Stimulated activated CD8-positive, alpha-beta memory T cell treated with anti-CD3 and anti-CD28 coated beads, Interleukin-12 subunit alpha, Interleukin-12 subunit beta, amount 100 ng/mL, for 4 hours (primary cell): ENCODE measurements at places on chromosomes 3 and 15.
A peak's percentile ranks its signal among the peaks of the same experiment; 100 is the strongest.

DNA sequence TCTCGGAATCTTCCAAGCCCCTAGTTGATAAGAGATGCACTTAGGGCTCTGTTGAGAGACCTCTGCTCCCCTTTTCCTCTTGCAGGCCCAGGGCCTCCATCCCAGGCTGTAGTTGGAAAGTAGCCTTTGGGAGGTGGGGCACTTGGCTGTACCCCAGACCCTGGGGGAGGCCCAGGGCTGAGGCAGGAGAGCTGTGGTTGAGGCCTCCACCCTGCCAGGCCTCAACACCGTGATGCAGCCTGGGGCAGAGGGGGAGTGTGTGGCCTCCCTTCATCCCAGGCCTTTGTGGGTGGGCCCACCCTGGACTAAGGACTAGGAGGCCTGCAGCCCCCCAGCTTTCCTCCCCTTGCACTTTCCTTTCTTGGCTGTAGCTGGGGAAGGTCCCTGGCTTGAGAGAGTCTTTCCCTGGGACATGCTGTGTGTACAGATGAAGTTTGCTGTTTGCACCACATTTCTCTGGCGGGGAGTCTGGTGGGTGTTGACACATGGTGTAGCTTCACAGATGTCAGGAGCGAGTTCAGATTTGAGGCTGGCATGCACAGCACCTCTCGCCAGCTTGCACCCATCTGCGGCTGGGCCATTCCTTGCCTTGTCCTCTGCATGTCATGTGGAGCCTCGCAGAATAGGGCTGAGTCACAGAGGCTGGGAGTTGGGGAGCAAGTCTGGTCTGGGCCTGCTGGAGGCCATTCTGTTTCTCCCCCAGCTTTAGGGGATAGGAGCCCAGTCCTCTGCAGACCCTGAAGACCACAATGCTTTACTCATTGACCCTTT, 13.7 kb downstream of the PLEKHO2 start:
- no peak for DNase-seq

GRCh38 chr3:187062526-187063177, 76.6 kb downstream of the RPL39L start:
- DNase-seq, result no peak

- DNase-seq, result no peak
Measured at GRCh38 chr3:2106438-2106837, 7.8 kb downstream of the CNTN4 start.

- DNase-seq, result no peak
Measured at GRCh38 chr15:36161771-36162212, 417.6 kb upstream of the CDIN1 start.

DNA sequence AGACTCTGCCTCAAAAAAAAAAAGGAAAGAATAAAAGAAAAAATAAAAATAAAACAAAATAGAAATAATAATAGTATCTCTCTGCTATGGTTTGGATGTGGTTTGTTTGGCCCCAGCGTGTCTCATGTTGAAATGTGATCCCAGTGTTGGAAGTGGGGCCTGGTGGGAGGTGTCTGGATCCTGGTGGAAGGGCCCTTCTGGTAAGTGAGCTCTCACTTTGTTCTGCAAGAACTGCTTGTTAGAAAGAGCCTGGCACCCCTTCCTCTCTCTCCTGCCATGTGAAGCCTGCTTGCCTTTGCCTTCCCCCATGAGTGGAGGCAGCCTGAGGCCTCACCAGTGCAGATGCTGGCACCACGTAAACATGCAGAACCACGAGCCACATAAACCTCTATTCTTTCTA, 26.3 kb downstream of the TMEM44 start:
- no peak for DNase-seq

- no peak for DNase-seq
Measured at GRCh38 chr15:60349589-60349988, 48.2 kb downstream of the ANXA2 start.

GRCh38 chr3:124995460-124995994, 60.3 kb downstream of the HEG1 start:
- no peak for DNase-seq

DNA sequence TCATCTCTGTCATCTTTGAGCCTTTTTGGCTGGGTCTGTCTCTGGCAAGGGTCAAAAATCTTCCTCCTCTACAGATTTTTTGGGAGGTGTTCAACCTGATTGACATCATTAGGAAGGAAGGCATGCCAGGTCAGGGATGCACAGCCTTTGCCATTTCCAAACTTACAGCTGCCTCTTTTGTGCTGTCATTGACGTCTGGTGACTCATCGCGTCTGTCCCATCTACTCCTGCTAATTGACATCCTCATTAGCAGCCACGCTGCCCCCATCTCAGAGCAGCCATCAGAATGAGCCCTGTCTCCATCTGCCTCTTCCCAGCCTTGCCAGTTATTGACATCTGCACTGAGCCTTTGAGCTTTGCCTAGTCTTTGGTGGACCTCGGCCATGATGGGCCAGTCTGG, 53.0 kb downstream of the PDIA5 start:
- no peak for DNase-seq

GRCh38 chr3:160450846-160451245, 1.3 kb upstream of the TRIM59 start:
- DNase-seq, result no peak

DNA sequence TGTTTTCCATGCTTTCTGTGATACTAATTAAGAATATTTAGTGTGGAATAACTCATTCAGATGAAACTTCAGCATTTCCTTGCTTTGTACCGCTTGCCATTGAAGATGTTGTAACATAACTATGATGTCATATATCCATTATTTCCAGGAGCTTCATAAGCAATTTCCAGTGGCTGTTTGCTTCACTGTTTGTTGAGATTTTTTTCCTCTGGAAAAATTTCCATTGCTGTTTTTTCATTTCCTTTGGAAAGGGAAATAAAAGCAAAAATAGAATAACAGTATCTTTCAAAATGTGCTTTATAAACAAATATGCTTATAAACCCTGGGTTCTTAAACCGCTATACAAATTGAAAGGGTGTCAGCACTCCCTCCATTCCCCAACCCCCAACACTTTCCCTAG, 319.6 kb upstream of the SEMA6D start:
- no peak for DNase-seq

DNA sequence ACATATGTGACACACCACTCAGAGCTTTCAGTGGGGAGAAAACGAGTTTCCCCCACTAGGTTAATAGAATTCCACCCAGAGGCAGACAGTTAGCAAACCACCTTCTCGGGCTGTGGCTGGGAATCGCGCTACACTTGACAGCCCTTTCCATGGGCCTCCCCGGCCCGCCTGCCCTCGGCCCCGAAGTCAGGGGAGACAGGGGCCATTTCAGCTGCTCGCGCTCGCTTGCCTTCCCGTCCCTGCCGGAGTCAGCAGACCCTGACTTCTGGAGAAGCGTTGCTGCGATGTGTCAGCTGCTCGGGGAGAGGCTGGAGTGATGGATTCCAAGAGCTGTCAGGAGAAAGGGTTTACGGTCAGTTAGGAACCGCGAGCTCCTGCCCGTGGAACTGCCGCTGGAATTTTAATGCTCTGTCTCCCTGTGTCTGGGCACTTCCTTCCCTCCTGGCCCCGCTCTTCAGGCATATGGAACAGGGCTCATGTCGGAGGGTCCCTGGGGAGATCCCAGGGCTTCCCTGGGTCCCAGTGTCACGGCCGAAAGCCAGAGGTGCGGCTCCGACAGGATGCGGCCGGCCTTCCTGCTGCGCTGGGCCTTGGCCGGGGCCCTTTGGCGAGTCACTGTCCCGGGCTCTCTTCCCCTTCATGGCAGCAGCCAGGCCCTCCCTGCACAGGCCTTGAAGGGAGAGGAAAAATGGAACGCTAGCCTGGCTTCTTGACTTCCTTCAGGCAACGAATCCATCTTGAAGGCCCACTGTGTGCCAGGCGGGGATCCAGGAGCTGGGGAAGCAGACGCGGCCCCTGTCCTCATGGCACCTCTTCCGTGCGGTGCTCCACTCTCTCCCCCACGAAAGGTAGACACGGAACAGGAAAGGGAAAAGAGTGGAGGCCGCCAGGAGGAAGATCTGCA, 38.4 kb upstream of the VPS8 start:
- DNase-seq, result no peak

DNA sequence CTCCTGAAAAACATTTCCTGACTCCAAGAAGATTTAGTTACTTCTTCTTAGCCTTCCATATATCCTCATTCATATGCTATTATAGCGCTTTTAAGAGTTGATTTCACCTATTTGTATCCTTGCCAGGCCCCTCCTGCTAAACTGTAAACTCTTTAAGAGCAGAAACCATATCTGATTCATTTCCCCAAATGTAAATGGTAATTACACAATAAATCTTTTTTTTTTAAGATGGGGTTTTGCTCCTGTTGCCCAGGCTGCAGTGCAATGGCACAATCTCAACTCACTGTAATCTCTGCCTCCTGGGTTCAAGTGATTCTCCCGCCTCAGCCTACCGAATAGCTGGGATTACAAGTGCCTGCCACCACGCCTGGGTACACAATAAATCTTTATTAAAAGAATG, 4.5 kb downstream of the DLEC1 start:
- DNase-seq, result no peak

- no peak for DNase-seq
Measured at GRCh38 chr15:100861511-100861991, 18.1 kb upstream of the ALDH1A3 start.

GRCh38 chr3:171088964-171089754, 62.6 kb upstream of the SLC2A2 start:
- no peak for DNase-seq

DNA sequence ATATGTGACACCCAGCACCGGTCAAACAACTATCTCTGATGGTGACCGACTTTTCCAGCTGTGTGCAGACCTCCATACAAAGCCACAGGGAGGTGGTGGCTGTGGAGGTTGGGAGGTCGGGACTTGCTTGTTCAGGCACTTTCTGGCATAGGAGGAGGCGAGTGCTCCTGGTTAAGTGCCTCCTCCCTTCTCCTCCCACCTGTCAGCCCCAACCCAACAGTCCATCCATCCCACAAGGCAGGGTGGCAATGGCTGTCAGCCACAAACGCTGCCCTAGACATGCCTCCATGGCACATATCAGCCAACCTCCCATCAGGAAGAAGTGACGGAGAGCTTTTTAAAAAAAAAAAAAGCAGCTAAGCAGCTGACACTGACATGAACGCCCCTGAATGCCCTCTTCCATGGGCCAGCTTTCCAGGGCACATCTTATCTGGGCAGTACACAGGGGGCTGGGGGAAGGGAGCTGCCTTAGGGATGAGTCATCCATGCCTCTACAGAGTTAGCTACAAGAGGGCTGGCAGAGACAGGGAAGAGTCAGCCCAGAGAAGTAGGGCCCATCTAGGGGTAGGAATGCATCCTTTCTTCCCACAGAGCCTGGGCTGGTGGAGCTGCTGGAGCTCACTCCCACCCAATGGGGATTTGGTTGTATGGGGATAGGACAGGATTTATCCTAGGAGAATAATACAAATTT, 41.2 kb downstream of the CCDC12 start:
- no peak for DNase-seq

GRCh38 chr3:125102470-125102869, 46.7 kb upstream of the HEG1 start:
- no peak for DNase-seq

DNA sequence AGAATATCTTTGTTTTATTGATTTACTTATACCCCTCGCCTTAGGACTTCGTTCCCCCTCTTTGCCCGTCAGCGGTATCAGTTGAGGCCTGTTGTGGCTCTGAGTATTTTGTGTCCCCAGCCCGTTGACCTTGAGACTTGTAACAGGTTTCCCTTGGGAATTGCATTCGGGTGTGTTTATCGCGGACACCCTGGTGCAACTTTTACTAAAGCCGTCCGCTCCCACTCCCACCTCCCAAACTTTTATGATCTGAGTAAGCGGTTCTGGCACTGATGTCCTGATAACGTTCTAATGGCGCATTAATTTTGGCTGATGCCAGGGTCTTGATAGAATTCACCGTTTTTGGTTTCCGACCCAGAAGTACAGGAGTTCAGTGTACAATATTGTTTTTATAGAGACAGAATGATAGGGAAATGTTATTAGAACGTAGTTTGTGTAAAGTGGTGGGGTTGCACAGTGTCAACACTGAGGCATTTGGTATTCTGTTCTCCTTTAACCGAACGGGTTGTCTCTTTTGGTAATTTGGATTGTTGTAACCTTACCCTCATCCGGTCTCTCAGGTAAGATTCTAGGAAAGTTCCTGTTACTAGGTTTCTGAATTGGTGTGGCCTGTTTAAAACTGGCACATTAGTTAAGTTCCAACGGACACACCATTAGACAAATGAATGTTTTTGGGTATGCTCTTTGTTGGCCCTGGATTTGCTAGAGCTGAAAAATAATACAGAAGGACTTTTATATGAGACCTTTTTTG, 47.8 kb downstream of the OIP5 start:
- DNase-seq, result no peak

DNA sequence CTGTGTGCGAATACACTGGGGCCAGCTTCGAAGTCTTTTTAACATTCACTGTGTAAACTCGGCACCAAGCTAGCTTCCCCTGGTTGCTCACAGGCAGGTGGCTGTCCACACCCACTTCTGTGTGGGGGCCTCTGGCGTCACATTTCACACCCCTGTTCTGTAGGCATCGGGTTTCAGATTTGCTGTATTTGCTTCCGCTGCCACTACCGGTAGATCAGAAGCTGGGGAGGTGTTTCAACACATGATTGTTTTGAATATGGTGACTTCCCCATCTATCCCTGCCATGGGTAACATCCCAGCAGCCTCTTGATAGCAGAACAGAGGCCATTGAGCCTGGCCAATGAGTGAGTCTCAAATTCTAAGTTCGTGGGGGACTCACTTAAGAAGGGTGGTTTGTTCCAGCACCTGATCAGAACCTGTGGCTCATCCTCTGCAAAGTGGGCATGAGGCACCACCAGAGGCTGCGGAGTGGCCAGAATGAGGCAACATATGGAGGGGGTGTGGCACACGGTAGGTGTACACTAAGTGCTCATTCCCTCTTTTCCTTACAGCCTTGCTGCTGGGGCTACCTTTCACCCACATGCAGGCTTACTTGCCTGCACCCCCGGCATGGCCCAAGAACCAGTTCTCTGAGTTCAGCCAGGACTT, 61.5 kb downstream of the IQSEC1 start:
- peak; percentile 76 for DNase-seq

- no peak for DNase-seq
Measured at GRCh38 chr3:126157083-126157768, 23.2 kb downstream of the ALDH1L1 start.

DNA sequence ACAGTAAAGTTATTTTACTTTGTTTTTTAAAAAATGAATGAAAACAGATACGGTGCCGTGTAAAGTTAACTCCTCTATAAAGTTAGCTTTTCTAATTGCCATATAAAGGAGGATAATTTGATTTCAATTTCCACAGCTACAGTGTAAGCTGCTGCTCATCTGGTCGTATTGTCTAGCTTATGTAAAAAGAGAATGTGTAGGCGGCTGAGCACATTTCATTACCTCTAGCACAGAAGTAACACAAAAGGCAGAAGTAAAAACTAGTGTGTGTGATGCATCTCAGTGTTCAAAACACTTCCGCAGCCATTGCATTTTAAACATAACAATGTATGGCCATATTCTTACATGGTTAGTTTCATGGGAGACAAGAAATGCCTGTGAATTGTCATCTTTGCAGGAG, 105.0 kb upstream of the P2RY1 start:
- no peak for DNase-seq

DNA sequence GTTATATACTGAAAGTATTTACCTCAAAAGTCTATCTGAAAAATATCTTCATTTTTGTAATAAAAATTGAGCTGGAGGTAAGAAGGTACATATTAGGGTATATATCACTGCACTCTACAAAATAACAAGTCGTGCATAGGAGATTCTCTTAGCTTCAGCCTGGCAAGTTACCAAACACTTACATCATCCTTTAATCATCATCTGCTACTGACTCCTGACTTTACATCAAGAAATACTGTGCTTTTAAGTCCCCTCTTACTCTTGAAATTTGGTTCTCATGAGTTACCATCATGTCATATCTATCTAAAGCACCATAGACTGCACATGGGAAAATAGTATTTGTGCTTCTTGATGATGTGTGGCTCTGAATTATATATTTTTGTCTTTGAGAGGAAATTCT, 50.8 kb downstream of the LYSMD4 start:
- DNase-seq, result no peak

GRCh38 chr3:55797084-55797483, 310.0 kb upstream of the WNT5A start:
- no peak for DNase-seq
